Breast epithelium (tissue), 4 donors: ENCODE measurements at places on chromosomes 2 and 18. TPM values are rescaled to one million over a fixed set of nuclear protein-coding genes. Genes with fewer than 3 reads are reported as not detected.

DNA sequence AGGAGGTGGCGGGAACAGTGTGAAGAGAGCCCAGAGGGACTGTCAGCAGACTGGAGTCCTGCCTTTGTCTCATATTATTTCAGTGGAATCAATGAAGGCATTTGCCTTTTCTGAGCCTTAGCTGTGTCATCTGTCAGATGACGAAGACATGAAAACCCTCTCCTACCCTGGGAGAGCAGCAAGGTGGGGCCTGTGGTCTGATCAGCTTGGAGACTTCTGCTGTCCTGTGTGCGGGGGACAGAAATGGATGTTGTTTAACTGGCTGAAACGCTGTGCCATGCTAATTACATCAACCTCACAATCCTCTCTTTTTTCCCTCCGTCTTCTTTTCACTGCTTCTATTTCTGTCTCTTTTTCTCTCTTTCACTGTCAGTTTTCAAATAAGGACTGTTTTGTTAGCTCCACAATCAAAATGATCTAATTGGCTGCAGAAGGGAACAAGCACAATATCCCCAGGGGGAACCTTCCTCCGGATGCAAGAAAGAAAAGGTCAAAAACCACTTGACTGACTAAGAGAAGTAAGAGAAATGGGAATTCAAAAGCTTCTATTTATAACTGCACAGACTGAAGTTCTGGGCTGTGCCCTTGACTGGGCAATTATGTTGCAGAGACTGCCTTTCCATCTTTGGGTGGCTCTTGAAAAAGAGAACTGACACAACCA, 340.1 kb downstream of the CLIP4 start:
- no peak for DNase-seq

GRCh38 chr2:108079736-108080135, 93.4 kb downstream of the SLC5A7 start:
- no peak for DNase-seq

GRCh38 chr2:14743861-14744260, 111.3 kb downstream of the LRATD1 start:
- no peak for DNase-seq

HOXD3 gene
- 4.8 TPM for total RNA-seq

BOLL gene
- not detected for total RNA-seq
